ENCODE measurements at places on chromosomes 3 and 15. TPM values are rescaled to one million over a fixed set of nuclear protein-coding genes. Genes with fewer than 3 reads are reported as not detected.

- no peak overlapping the region for H3K27ac ChIP-seq
- H3K4me1 ChIP-seq, result no peaks in the 10 kb centered on the region
- H3K27me3 ChIP-seq, result no peaks in the 10 kb centered on the region
These were observed 34.4 kb downstream of the CASR start for GRCh38 chr3:122217901-122218300.

GRCh38 chr3:58288011-58288728 is 17.9 kb upstream of the RPP14 start:
- no peak overlapping the region for H3K4me3 ChIP-seq
- peak; percentile 3 for DNase-seq
- H3K27me3 ChIP-seq, result no peaks in the 10 kb centered on the region
- no peak overlapping the region for H3K27ac ChIP-seq
- H3K4me1 ChIP-seq, result no peaks in the 10 kb centered on the region

DNA sequence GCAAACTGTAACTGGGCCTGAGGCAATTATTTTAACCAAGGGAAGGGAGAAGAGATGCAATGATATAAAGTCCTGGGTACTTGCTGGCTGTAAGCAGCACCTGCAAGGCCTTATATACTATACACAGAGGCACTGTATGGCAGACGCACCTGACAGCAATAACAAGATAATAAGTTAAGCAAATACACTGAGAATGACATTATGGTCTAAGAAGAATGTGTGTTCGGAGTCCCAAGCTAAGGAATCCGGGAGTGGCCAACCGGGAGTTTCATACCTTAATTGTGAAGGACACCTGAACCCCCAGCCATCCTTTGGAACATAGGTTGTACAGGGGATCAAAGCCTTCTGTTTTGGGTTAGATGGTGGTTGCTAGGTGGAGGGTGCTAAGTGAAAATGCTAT is 13.7 kb downstream of the FAM240A start:
- DNase-seq, result no peak
- H3K4me1 ChIP-seq, result peaks cover 10% of the 10 kb centered on the region
- no peak overlapping the region for H3K27ac ChIP-seq
- no peaks in the 10 kb centered on the region for H3K27me3 ChIP-seq

DNA sequence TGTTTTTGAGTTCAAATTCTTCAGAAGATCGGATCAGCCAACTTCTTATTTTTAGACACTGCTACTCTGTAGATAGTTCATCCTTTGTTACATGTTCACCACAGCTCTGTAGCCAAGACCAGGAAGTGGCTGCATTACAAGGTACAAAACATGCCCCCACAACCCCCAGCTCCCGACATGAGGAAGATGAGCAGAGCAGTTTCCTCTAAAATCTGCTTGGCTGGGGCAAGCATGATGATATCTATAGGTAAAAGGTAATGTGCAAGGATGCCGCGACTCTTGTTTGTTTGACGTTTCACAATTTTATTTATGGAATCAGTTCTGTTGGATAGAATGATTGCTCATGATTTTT is 126.5 kb upstream of the GRM7 start:
- H3K4me3 ChIP-seq, result no peak overlapping the region
- no peaks in the 10 kb centered on the region for H3K27me3 ChIP-seq
- DNase-seq, result no peak
- H3K4me1 ChIP-seq, result no peaks in the 10 kb centered on the region
- H3K36me3 ChIP-seq, result no peaks in the 10 kb centered on the region

GRCh38 chr15:80699981-80700380 is 4.9 kb downstream of the ABHD17C start:
- H3K27ac ChIP-seq, result no peak overlapping the region
- H3K36me3 ChIP-seq, result peaks cover 13% of the 10 kb centered on the region
- DNase-seq, result no peak
- peaks cover 11% of the 10 kb centered on the region for H3K27me3 ChIP-seq

DNA sequence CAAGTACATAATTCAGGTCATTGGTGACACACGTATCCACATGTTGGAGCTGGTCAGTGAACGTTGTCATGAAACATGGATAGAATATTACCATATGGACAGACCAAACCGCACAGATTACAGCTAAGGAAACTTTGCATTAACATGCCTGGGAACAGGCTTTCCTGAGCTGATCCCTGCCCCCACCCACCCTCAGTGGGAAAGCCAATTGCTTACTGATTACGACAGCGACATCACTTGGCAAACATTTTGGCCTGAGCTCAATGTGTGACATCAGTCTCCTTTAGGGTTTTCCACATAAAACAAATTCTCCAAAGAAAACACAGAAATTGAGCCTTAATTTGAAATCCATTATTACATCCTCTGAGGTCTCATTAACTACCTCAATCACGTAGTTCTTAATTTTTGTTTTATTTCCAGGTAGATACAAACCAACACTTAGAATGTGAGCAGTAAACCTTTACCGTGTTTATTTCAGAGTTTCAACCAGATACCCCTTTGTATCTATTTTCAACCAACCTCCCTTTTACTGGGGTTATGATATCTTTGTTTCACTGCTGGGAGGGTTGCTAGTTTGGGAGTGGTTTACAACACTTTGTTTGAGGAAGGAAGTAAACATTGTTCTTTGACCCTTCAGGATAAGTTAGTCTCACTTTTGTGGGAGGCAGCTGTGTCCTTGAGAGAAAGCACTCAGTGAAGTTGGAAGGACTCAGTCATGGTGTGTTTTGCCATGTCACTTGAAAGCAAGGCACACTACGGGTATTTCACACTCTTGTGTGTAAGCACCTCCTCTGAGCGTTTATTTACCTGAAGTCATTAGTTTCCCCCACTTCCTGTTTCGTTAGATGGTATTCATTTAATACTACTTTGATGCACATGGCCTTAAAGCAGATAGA is 103.1 kb downstream of the CMSS1 start:
- peak overlapping the region; percentile 61 for H3K4me3 ChIP-seq
- no peaks in the 10 kb centered on the region for H3K27me3 ChIP-seq
- DNase-seq, result peak; percentile 83
- H3K4me1 ChIP-seq, result peaks cover 11% of the 10 kb centered on the region

DNA sequence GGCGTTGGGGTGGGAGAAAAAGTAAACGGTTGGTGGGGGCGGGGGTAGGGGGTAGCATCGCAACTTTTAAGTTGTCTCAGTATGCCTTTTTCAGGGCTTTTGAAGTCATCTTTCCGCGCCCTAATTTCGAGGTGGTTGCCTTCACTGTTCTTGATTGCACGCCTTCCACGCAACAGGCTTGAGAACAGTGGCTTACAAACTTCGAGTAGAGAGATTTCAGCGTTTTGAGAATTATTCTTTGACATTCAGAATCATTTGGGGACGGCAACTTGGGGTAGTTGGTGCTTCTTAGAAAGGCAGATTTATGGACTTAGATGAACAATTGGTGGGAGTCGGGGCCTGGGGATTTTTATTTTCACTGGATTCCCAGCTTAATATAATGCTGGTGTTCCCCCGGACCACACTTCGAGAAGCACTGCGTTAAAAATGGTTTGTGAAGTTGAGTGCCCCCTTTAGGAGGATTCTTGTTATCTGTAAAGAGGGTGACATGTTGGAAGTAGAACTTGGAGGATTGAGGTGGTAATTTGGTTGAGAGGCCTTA is 880 bp downstream of the PPP4R2 start:
- H3K27me3 ChIP-seq, result no peaks in the 10 kb centered on the region
- H3K4me1 ChIP-seq, result no peaks in the 10 kb centered on the region

- no peak for DNase-seq
- H3K4me3 ChIP-seq, result no peak overlapping the region
- peaks cover 11% of the 10 kb centered on the region for H3K4me1 ChIP-seq
- H3K36me3 ChIP-seq, result no peaks in the 10 kb centered on the region
- H3K27me3 ChIP-seq, result no peaks in the 10 kb centered on the region
- H3K27ac ChIP-seq, result no peak overlapping the region
These were observed 33.4 kb downstream of the FGD5 start for GRCh38 chr3:14852058-14852594.

- DNase-seq, result peak; percentile 84
- H3K27ac ChIP-seq, result peak overlapping the region; percentile 21
- H3K27me3 ChIP-seq, result no peaks in the 10 kb centered on the region
- H3K4me3 ChIP-seq, result peak overlapping the region; percentile 57
These were observed 25.7 kb downstream of the RGMA start for GRCh38 chr15:93063262-93063671.

DNA sequence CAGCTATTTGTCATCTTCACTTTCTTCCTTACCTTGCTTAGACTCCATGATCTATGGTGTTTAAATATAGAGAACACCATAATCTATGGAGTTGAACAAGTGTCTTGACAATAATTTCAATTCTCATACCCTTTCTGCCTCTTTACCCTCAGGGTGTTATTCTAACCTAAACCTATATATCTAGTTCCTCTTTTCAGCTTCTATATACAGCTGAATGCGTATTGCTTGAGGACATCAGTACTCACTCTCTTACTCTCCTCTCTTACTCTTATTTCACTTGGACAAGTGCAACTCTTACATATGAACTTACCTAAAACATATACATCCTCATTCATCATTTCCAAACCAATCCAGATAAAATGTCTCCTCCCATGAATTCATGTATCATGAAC is 187.1 kb downstream of the RAP2B start:
- no peaks in the 10 kb centered on the region for H3K4me1 ChIP-seq
- H3K36me3 ChIP-seq, result no peaks in the 10 kb centered on the region
- H3K27me3 ChIP-seq, result no peaks in the 10 kb centered on the region

DNA sequence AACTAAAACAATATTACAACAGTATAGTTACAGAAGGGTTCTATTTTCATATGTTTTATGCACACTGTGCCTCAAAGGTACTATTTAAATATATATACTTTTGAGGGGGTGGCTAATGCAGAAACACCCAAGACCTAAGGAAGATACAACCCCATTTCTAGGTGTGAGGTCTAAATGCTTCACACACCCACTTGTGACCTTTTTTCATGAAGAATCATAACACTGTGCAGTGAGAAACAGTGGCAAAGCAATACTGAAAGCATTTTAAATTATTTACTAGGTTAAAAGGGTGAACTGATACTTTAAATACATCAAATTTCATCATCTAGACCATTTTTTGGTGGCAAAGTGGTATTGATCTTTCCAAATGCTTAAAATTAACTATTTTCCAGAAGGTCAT is 67.4 kb downstream of the SATB1 start:
- H3K4me3 ChIP-seq, result no peak overlapping the region
- no peaks in the 10 kb centered on the region for H3K36me3 ChIP-seq
- H3K27me3 ChIP-seq, result no peaks in the 10 kb centered on the region
- DNase-seq, result no peak
- H3K27ac ChIP-seq, result no peak overlapping the region
- peaks cover 4% of the 10 kb centered on the region for H3K4me1 ChIP-seq

- no peak overlapping the region for H3K27ac ChIP-seq
- peaks cover 49% of the 10 kb centered on the region for H3K27me3 ChIP-seq
- no peaks in the 10 kb centered on the region for H3K4me1 ChIP-seq
- DNase-seq, result no peak
- H3K4me3 ChIP-seq, result no peak overlapping the region
- H3K36me3 ChIP-seq, result no peaks in the 10 kb centered on the region
These were observed 44.7 kb upstream of the SELENOK start for GRCh38 chr3:53936347-53936746.

- H3K4me3 ChIP-seq, result no peak overlapping the region
- H3K27ac ChIP-seq, result no peak overlapping the region
- no peaks in the 10 kb centered on the region for H3K36me3 ChIP-seq
- no peaks in the 10 kb centered on the region for H3K27me3 ChIP-seq
These were observed 22.6 kb downstream of the SFMBT1 start for GRCh38 chr3:53023072-53023823.

GRCh38 chr3:145936971-145937370 is 224.0 kb downstream of the PLOD2 start:
- H3K4me3 ChIP-seq, result no peak overlapping the region
- H3K27ac ChIP-seq, result no peak overlapping the region

- H3K36me3 ChIP-seq, result no peaks in the 10 kb centered on the region
- H3K27ac ChIP-seq, result no peak overlapping the region
- DNase-seq, result no peak
- no peaks in the 10 kb centered on the region for H3K27me3 ChIP-seq
- H3K4me3 ChIP-seq, result no peak overlapping the region
These were observed 1085.2 kb downstream of the NSUN3 start for GRCh38 chr3:95148107-95148506.

DNA sequence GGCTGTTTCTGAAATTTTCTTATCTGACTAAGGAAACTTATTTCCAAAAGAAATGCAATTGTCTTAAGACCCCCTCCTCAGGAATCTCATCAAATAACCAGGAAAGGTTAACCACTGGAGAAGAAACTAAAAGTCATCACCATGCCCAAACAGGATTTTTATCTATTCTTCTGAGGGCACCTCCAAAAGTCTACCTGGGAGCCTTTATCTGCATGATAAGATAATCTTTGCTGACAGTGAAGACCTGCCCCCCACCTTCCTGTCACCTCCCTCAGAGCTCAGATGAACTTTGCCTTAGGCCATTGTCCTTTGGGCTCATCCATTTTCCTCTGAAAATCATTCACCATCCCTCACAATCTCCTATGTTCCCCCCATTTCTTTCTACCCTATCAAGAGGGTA is 137.3 kb upstream of the SMAD3 start:
- peaks cover 4% of the 10 kb centered on the region for H3K36me3 ChIP-seq
- H3K27ac ChIP-seq, result no peak overlapping the region
- H3K4me1 ChIP-seq, result peaks cover 32% of the 10 kb centered on the region
- H3K4me3 ChIP-seq, result peak overlapping the region; percentile 61

GRCh38 chr15:81184188-81184587 is 12.5 kb upstream of the IL16 start:
- H3K4me1 ChIP-seq, result no peaks in the 10 kb centered on the region
- no peaks in the 10 kb centered on the region for H3K27me3 ChIP-seq
- DNase-seq, result no peak
- no peak overlapping the region for H3K4me3 ChIP-seq
- no peak overlapping the region for H3K27ac ChIP-seq

The CATSPER2 gene
- total RNA-seq, result 1.2 TPM

The SLC28A1 gene
- total RNA-seq, result not detected

The LIPH gene
- total RNA-seq, result 0.84 TPM

The PLSCR2 gene
- 2.7 TPM for total RNA-seq

The TBCCD1 gene
- total RNA-seq, result 6.0 TPM

All from endodermal cell (in vitro differentiated cells).